ENCODE measurements at places on chromosomes 2 and 18. TPM values are rescaled to one million over a fixed set of nuclear protein-coding genes. Genes with fewer than 3 reads are reported as not detected.

The DNAJC5G gene
- not detected for total RNA-seq

The RRM2 gene
- 22.1 TPM for total RNA-seq

The CNTNAP5 gene
- total RNA-seq: not detected

- no peak for DNase-seq
Measured at GRCh38 chr2:43525506-43525905, 70.3 kb downstream of the THADA start.

- no peak for DNase-seq
Measured at GRCh38 chr2:116452651-116453050, 1361.8 kb upstream of the DDX18 start.

DNA sequence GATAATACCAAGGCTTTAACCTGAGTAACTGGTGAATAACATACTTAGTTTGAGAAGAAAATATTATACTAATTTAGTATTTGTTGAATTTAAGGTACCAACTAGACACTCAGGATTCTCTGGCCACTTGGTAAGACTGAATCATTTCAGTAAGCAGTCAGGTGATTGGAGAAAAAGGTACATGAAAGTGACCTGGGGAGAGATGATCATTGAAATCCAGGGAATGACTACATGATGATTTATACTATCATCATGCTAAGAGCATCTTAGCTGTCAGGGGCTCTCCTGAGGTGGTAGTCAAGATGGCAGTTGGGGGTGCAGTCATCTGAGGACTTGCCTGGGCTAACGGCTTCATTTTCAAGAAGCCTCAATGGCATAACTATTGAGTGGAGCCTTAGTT, 571.2 kb upstream of the ACVR2A start:
- no peak for DNase-seq

GRCh38 chr2:195709901-195710806, 53.1 kb downstream of the SLC39A10 start:
- no peak for DNase-seq

- no peak for DNase-seq
Measured at GRCh38 chr2:196970099-196970498, 43.6 kb upstream of the PGAP1 start.
